Stimulated activated CD4-positive, alpha-beta T cell treated with anti-CD3 and anti-CD28 coated beads, TNF-alpha, amount 100 ng/mL, for 4 hours (primary cell): ENCODE measurements at places on chromosomes 7 and 10.

GRCh38 chr10:118213436-118213835, 128.7 kb downstream of the FAM204A start:
- DNase-seq, result no peak

GRCh38 chr10:93097386-93097785, 23.7 kb downstream of the CYP26A1 start:
- no peak for DNase-seq

- no peak for DNase-seq
Measured at GRCh38 chr7:107902381-107902780, 11.4 kb downstream of the DLD start.

DNA sequence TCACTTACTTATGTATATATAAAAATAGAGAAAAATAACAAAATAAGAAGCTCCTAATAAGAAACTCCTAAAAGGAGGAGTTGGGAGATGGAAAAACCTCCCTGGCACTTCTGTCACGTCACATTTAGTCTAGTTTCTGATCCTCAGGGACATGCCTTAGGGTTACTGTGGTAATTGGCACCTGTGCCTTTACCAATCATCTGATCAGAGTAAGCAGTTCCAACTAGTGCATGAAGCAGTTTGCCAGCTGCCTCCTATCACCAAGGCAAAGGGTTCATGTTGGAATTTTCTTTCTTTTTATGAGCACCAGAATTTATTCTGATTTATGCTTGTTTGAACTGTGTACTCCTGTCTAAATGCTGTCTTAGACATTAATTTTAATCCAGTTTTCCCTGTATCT, 49.9 kb downstream of the ARL4A start:
- no peak for DNase-seq

- no peak for DNase-seq
Measured at GRCh38 chr10:42242135-42242805, 396.1 kb downstream of the ZNF33B start.

DNA sequence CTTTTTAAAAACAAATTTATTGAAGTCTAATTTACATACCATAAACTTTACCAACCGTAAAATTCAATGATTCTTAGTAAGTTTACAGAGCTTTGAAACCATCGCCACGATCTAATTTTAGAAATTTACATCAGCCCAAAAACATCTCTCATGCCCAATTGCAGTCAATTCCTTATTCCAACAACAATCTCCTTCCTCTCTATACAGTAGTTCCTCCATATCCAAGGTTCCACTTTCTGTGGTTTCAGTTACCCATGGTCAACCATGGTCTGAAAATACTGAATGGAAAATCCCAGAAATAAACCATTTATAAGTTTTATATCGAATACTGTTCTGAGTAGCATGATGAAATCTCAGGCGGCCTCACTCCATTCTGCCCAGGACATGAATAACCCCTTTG, 183.4 kb upstream of the ADCY1 start:
- no peak for DNase-seq

GRCh38 chr10:35959252-35959651, 317.2 kb upstream of the FZD8 start:
- no peak for DNase-seq
